Spinal cord (tissue), 10 donors: ENCODE measurements at places on chromosomes 13 and 19. TPM values are rescaled to one million over a fixed set of nuclear protein-coding genes. Genes with fewer than 3 reads are reported as not detected.

- DNase-seq = no peak
These were observed 31.8 kb downstream of the TFDP1 start for GRCh38 chr13:113616281-113616906.

The PLK5 gene
- polyA plus RNA-seq = 5.9 TPM

DNA sequence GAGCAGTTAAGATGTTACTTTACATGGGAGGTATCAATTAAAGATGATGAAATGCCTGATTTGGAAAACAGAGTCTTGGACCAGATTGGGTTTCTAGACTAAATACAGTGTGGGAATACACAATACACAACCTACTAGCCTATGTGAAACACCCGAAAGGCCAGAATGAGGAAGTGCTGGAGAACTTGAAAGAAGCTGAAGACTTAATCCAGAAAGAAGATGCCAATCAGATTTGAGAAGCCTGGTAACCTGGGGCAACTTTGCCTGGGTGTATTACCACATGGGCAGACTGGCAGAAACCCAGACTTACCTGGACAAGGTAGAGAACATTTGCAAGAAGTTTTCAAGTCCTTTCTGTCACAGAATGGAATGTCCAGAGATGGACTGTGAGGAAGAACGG is 43.2 kb downstream of the N4BP2L1 start:
- no peak for DNase-seq

The CNN1 gene
- 3.6 TPM for polyA plus RNA-seq

DNA sequence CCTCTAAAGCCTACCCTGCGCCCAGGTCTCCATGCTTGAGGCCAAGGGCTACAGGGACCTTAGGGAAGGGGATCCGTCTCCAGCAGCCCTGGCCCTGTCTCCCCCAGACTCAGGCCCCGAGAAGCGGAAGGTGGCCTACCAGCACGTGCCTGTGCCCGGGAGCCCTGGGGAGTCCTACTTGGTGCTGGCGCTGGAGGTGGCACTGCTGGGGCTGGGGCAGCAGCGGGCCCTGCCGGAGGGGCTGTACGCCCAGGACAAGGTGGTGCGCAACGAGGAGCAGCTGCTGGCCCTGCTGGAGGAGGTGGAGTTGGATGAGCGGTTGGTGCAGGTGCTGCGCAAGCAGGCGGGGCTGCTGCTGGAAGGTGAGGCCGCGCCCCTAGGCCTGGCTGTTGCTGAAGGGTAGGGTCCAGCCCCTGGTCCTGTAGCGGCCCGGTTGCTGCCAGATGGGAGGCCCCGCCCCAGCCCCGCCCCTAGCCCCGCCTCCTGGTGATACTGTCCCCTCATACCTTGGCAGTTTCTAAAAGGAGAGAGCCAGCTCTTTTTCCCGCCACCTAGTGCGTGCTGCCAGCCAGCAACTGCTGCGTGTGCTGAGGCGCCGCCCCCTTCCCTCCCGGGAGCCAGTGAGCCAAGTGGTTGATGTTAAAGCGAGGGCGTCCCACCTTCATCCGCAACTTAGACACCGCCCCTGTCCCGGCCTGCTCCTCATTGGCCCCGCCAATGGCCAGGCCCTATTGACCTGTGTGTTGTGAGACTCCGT is 22.6 kb downstream of the ZSWIM4 start:
- DNase-seq = no peak

- DNase-seq = no peak
These were observed 4.8 kb downstream of the CEBPA start for GRCh38 chr19:33297401-33298145.

DNA sequence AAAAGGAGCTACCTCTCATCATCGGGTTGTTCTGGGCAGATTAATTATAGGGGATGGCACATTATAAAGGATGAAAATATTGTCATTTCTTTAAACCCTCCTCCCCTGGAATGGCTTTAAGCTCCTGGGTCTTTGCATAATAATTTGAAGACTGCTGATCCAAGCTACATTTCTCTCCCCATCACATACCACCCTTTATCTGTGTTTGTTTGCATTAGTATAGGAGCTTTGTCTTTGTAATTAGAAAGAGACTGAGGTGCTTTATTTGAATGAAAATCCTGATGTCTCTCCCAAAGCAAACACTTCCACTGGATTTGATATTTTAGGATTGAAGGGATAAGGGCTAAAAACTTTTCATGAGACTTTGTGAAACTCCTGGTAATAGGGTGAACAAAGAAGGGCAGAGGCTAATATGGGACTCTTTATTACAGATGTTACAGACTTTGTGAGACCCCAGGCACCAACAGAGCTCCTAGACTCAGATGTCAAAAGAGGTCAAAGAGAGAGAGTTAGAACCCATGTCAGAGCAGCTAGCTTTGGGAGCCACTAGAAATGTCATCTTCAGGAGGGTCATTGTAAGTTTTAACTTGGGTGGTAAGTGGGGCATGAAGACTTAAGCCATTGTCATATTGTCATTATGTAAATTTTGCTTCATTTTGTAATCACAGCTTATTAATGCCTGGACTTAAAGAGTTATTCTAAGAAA is 75.3 kb upstream of the RXFP2 start:
- no peak for DNase-seq

The ATP7B gene
- polyA plus RNA-seq = 12.7 TPM
